ENCODE measurements at places on chromosomes 13 and 19.

DNA sequence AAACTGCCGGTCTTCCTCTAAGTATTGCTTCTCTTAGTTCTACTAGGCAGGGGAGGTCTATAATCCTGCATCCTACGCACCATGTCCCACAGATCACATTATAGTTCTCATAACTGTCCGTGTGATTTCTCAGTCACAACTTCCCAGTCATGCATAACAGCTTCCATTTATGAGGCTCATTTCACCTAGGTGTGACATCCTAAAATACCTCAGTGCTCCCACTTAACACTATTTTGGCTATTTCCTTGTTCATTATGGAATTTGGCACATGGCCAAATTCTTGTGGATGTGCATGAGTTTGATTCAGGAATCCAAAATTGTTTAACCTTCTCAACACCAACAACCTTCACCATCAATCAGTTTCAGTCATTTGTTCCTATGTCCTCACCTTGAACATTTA is 989.9 kb downstream of the OLFM4 start:
- DNase-seq, result peak; percentile 70

DNA sequence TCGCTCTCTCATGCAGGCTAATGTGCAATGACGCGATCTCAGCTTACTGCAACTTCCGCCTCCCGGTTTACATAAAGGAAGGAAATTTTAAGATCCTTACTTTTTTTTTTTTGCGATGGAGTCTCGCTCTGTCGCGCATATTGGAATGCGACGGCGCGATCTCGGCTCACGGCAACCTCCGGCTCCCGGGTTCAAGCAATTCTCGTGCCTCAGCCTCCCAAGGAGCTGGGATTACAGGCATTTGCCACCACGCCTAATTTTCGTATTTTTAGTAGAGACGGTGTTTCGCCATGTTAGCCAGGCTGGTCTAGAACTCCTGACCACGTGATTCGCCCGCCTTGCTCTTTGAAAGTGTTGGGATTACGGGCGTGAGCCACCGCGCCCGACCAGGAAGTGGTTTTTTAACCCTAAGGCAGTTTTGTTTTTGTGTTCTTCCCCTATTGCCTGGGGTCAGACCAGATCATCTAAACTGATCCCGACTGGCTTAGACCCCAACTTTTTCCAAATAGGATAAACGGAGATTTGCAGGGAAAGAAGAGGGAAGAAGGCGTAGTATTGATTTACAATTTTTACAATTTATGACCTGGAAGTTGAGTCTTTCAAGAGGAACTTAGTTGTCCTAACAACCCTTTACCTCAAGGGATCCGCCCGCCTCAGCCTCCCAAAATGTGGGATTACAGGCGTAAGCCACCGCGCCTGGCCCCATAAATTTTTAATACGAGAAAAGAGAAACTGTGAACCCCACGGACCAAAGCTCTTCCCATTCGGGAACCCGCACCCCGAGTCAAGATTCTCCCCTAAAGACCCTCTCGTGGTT is 142.0 kb downstream of the ZNF737 start:
- DNase-seq, result peak; percentile 82

- DNase-seq, result no peak
Measured at GRCh38 chr19:512547-513365, 5.5 kb downstream of the TPGS1 start.

GRCh38 chr19:6662702-6663101 is 7.3 kb downstream of the TNFSF14 start:
- DNase-seq, result no peak

GRCh38 chr19:51173681-51174080 is 31.6 kb downstream of the SIGLEC7 start:
- no peak for DNase-seq

DNA sequence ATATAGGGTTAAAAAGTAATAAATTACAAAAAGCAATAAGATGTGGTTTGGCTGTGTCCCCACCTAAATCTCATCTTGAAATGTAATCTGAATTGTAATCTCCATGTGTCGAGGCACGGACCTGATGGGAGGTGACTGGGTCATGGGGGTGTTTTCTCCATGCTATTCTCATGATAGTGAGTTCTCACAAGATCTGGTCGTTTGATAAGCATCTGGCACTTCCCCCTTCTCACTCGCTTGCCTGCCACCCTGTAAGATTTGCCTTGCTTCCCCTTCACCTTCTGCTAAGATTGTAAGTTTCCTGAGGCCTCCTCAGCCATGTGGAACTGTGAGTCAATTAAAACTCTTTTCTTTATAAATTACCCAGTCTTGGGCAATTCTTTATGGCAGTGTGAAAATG is 577.4 kb downstream of the TBC1D4 start:
- DNase-seq, result no peak

GRCh38 chr19:10686661-10687517 is 14.3 kb upstream of the QTRT1 start:
- peak; percentile 51 for DNase-seq

- DNase-seq, result peak; percentile 86
Measured at GRCh38 chr19:6590827-6591319, at the start of gene CD70. Gene CD70, minus strand, starts transcription at chr19:6591150. Its CDS starts 148 bp downstream, at chr19:6591002.

- peak; percentile 8 for DNase-seq
Measured at GRCh38 chr13:27401210-27401609, 23.2 kb upstream of the GTF3A start.

DNA sequence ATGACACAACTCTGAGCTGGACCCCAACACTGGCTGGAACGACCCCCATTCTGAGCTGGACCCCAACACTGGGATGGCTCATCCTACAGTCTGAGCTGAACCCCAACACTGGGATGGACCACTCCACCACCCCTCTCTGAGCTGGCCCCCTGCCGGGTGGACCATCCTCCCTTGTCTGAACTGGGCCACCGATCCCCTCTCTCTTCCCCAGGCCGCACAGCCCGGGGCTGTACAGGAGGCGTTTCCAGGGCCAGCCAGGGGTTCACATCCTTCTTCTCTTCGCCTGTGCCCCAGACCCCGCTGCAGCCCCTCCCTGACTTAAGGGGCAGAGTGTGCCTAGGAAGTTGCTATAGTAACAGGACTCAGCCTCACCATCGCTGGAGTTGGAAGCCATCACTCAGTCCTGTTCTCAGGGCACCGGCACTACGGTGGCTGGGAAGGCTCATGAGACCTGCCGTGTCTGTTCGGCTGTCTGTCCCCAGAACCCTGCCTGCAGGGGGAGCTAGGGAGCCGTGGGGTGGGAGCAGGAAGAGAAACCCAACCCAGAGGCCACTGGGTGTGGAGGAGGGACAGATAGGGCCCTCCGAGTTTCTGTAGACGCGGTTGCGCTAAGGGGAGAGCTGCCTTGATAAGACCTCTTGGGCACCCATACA is 3.7 kb downstream of the PRKACA start:
- no peak for DNase-seq

DNA sequence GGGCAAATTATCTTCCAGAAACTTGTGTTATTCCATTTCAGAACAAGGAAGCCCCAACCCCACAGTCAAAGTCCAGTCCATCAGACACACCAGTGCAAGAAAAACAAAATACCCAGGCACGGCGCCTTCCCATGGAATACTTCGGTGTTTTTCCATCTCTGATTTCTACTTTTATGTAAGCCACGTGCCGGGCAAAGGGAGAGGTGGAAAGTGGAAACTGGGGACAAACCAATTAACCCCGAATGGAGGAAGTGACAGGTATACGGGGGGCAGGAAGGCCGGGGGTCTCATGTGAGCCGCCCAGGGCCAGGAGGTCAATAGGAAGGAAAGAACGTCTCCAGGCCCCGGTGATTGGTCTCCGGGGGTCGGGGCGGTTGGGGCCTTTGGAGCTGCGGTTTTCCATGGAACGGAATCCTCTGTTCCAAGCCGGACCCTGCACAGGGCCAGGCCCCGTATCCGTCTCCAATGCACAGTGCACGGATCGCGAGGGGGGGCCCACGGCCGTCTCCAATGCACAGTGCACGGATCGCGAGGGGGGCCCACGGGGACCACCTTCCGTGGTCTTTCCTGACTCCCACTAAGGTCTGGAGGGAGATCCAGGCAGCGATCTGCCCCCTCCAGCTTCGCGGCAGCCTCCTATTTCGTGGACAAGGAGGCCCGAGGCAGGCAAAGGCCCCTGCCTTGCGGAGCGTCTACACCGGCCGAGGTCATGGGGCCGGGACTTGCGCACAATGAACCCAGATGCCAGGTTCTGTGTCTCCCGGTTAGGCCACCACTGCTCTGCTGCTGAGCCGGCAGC is 79.7 kb downstream of the GADD45B start:
- DNase-seq, result no peak

GRCh38 chr19:3606690-3607289 is at the start of gene TBXA2R:
Gene TBXA2R, minus strand, starts transcription at chr19:3606875. Its CDS starts 6,241 bp downstream, at chr19:3600634.
- DNase-seq, result peak; percentile 41

GRCh38 chr13:106517109-106517847 is 18.2 kb downstream of the EFNB2 start:
- no peak for DNase-seq

GRCh38 chr19:12676928-12677327 is 4.8 kb downstream of the DHPS start:
- no peak for DNase-seq

GRCh38 chr19:46015687-46016425 is 7.0 kb downstream of the PGLYRP1 start:
- DNase-seq, result no peak
